ENCODE measurements at places on chromosomes 11 and 22. TPM values are rescaled to one million over a fixed set of nuclear protein-coding genes. Genes with fewer than 3 reads are reported as not detected.

GRCh38 chr22:18083406-18083805 lies 5.6 kb downstream of the PEX26 start:
- H3K27ac ChIP-seq, result no peak overlapping the region
- H3K4me1 ChIP-seq, result peaks cover 44% of the 10 kb centered on the region
- no peaks in the 10 kb centered on the region for H3K27me3 ChIP-seq
- no peak overlapping the region for H3K4me3 ChIP-seq
- peaks cover 24% of the 10 kb centered on the region for H3K36me3 ChIP-seq

DNA sequence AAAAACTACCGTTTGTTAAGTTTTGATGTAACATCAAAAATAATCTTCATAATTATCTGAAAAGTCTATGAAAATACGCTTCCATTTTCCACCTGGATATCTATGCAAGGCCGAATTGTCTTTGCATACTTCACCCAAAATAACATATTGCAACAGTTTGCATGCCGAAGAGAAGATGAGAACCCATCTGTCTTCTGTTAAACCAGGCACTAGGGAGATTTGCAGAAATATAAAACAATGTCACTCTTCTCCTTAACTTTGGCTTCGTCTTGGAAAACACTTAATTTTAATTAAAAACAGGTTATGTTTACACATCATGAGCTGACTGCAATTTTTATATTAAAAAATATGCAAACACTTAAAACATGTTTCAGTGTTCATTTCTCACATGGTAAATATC lies 1325.8 kb downstream of the TBC1D22A start:
- no peak overlapping the region for H3K4me3 ChIP-seq
- H3K4me1 ChIP-seq, result no peaks in the 10 kb centered on the region
- H3K27me3 ChIP-seq, result peaks cover 12% of the 10 kb centered on the region
- H3K27ac ChIP-seq, result no peak overlapping the region
- no peak for DNase-seq

TANGO2 gene
- total RNA-seq, result 43.0 TPM

GRCh38 chr11:104443387-104443786 lies 279.4 kb upstream of the PDGFD start:
- H3K4me1 ChIP-seq, result no peaks in the 10 kb centered on the region
- H3K36me3 ChIP-seq, result no peaks in the 10 kb centered on the region
- H3K4me3 ChIP-seq, result no peak overlapping the region
- H3K27ac ChIP-seq, result no peak overlapping the region

NXPE2 gene
- total RNA-seq, result not detected

GAB4 gene
- not detected for total RNA-seq

TALDO1 gene
- 155 TPM for total RNA-seq

NOX4 gene
- not detected for total RNA-seq
